CD4-positive, alpha-beta T cell (primary cell): ENCODE measurements at places on chromosomes 6 and 20. TPM values are rescaled to one million over a fixed set of nuclear protein-coding genes. Genes with fewer than 3 reads are reported as not detected.

Gene PRL
- total RNA-seq: not detected

Gene SMPDL3A
- total RNA-seq: 0.22 TPM

Gene MACROD2
- total RNA-seq: not detected

Gene MYBL2
- 0.56 TPM for total RNA-seq

Gene C6orf163
- total RNA-seq: 0.93 TPM

Gene RRAGD
- total RNA-seq: 9.0 TPM

Gene KAT14
- 9.4 TPM for total RNA-seq

Gene GHRH
- total RNA-seq: not detected

Gene TSBP1
- total RNA-seq: not detected

Gene PAK5
- total RNA-seq: not detected

Gene ORC3
- total RNA-seq: 12.1 TPM

Gene SIRPB2
- 0.20 TPM for total RNA-seq

Gene SLC22A16
- not detected for total RNA-seq

Gene TCF21
- total RNA-seq: not detected

Gene SLC26A8
- not detected for total RNA-seq

Gene SPINT3
- not detected for total RNA-seq

Gene PI16
- 7.8 TPM for total RNA-seq

Gene UST
- total RNA-seq: 1.9 TPM
